ENCODE measurements at places on chromosomes 3 and 15. TPM values are rescaled to one million over a fixed set of nuclear protein-coding genes. Genes with fewer than 3 reads are reported as not detected.
A peak's percentile ranks its signal among the peaks of the same experiment; 100 is the strongest.

The SCN11A gene
- polyA plus RNA-seq = not detected

- no peak for DNase-seq
These were observed 48.4 kb downstream of the MCTP2 start for GRCh38 chr15:94279736-94280135.

GRCh38 chr15:41921167-41921566, 27.3 kb upstream of the SPTBN5 start:
- no peak for DNase-seq

GRCh38 chr3:72332689-72333088, 515.6 kb downstream of the SHQ1 start:
- peak; percentile 36 for DNase-seq

The ATP13A5 gene
- not detected for polyA plus RNA-seq

All from CD14-positive monocyte (primary cell).